Thoracic aorta (tissue), 2 donors: ENCODE measurements at places on chromosomes 6 and 20.

DNA sequence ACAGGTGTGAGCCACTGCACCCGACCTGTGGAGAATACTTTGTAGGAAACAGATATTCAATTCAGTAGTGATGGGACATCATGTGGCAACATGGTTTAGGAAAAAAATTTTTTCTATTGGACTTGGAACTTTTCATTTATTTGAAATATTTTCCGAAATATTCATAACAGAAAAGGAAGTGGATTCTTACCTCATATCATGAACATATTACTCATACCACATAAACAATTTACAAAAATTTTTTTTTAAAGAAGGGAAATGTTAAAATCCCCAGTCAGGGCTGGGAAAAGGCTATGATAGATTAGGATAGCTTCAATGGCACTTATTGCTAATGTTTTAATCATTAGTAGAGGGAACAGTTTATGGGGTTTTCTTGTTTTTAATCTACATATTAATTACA lies 6.8 kb upstream of the ALDH8A1 start:
- no peaks in the 10 kb centered on the region for H3K27me3 ChIP-seq
- H3K4me1 ChIP-seq: no peaks in the 10 kb centered on the region
- no peak overlapping the region for H3K4me3 ChIP-seq
- peaks cover 4% of the 10 kb centered on the region for H3K36me3 ChIP-seq
- H3K27ac ChIP-seq: no peak overlapping the region
- no peak for DNase-seq

- no peak overlapping the region for H3K4me3 ChIP-seq
- no peak for DNase-seq
- no peaks in the 10 kb centered on the region for H3K36me3 ChIP-seq
- peaks cover 39% of the 10 kb centered on the region for H3K4me1 ChIP-seq
- H3K27me3 ChIP-seq: no peaks in the 10 kb centered on the region
These were observed 2.0 kb upstream of the SMOC2 start for GRCh38 chr6:168438783-168439520.

DNA sequence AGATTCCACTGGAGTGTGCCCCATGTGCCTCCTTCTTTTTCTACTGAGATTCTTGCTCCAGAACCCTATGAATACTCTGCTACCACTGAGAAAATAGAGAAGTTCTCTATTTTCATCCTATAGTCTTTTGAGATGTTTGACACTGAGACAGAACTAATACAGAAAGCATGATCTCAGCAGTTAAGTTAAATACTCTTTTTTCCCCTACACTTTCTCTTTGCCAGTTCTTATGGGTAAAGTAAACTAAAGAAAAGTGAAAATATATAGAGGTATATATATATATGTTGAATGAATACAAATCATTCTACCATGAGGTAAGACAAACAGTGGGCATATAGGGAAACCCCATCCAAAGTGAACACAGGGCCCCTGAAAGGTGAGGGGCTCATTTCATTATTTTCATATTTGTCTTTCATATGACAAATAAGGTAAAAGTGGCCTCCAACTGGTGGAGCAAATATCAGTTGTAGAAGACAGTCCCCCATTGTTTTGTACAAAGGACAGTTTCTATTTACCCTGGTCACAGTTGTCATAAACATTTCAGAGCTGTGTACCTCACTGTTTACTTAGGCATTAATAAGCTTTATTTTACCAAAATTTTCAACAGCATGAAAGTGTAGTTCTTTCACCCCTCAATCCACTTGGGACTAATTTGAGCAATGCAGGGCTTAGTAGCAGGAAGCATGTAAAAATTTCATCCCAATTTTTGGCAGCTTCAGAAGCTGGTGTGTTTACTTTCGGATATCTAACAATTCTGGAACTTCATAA lies 188.3 kb upstream of the MARCKS start:
- H3K36me3 ChIP-seq: no peaks in the 10 kb centered on the region
- no peak overlapping the region for H3K4me3 ChIP-seq
- DNase-seq: no peak
- no peaks in the 10 kb centered on the region for H3K27me3 ChIP-seq
- peaks cover 16% of the 10 kb centered on the region for H3K4me1 ChIP-seq

- peaks cover 4% of the 10 kb centered on the region for H3K36me3 ChIP-seq
- H3K4me3 ChIP-seq: no peak overlapping the region
- no peak for DNase-seq
- H3K27me3 ChIP-seq: no peaks in the 10 kb centered on the region
- peaks cover 27% of the 10 kb centered on the region for H3K4me1 ChIP-seq
- no peak overlapping the region for H3K27ac ChIP-seq
These were observed 9.0 kb downstream of the RRBP1 start for GRCh38 chr20:17673084-17673483.
